CD4-positive, alpha-beta T cell treated with Interleukin-6 at 100 ng/mL for 8 hours (primary cell): ENCODE measurements at places on chromosomes 6 and 20.

GRCh38 chr6:138682704-138683527 lies 90.7 kb upstream of the CCDC28A start:
- no peak for DNase-seq

DNA sequence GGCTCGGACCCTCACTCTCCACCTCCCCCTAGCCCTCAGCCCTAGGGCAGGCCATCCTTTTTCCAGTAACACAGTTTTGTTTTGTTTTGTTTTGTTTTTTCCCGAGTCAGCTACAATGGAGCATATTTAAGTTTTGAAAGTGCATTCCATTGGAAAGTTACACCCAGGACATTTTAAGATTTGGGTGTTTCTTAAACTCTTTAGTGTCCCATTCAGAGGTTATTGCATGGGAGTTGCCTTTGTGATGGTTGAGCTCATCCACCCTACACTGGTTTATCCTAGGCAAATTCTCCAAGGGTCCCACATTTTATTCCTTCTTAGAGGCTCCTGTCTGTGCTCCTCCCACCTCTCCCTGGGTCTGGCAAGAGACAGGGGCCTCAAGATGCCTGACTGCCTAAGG lies 58.9 kb downstream of the THBS2 start:
- DNase-seq: no peak

DNA sequence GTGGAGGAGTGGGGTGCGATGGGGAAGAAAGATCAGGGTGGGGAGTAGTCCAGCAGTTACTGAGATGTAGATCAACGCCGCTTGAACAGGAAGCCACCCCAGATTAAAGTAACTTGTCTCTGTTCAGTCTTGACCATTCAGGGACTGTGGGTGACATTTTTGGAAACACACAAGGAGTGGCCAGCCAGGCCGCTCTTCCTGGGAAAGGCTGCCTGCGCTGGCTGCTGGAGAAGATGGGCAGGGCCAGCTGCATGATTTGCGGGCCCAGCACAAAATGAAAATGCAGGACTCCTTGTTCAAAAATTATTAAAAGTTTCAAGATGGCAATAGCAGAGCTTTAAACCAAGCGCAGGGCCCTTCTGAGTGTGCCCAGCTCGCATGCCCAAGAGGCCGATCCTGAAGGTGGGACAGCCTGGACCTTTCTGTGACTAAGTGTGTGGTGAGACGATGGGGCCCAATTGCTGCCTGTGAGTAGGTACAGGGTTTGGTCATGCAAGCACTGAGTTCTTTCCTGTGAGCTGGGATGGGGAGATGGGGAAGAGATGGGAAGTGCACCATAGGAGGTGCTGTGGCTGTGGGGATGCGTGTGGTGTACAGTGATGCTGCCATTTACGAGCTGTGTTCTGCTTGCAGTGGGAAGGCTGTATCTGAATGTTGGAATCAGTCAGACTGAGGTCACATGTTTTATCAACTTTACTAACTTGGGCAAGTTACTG lies 51.3 kb downstream of the DAAM2 start:
- no peak for DNase-seq

DNA sequence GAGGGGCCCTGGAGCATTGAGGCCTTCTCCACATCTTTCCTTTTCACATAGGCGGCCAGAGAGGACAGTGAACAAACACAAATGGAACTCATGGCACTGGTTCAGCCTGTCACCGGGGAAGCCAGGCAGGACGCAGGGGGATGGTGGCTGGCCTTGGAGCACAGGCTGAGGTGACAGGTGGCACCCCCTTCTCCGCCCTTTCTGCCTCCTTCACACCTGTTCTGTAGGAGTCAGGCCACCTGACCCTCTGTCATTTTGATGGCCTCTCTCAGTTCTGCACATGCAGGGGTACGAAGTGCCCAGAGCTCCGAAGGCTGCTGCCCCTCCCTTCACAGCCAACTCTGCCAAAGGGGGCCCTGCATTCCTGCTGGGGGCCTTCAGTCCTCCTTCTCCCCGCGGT lies 60.8 kb downstream of the CD40 start:
- no peak for DNase-seq

DNA sequence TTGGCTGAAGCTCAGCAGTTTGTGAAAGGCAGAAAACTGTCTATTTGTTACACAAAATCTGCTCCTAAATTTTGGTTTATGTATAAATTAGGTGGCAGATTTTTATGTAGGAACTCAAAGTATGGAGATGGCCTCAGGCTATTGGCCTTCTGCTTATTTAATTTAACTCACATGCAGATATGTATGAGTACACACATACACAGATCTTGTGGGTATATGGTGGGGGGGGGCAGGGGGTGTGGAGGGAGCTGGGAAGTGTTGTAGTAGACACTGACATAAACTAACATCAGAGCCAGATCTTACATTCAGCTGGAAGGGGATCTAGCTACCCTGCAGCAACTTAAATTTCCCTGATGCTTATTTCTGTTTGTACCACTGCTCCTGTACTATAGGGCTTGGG lies 170.8 kb downstream of the EPM2A start:
- no peak for DNase-seq

DNA sequence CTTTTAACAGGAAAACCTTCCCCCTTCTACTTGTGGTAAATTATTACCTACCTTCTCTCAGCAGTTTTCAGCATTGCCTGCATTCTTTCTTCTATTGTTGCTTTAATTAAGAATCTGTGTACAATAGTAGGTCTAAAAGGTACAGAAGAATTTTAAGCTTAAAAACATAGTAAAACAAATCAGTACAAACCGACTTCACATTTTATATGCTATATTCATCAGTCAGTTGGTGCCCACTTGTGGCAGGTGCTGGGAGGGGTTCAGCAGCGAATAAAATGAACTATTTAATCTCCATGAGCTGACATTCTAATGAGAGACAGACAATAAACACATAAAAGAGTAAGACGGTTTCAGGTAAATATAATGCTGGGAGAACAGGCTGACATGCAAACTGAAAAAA lies 73.4 kb upstream of the FBXO30 start:
- DNase-seq: no peak

- DNase-seq: no peak
Observed at GRCh38 chr6:47135772-47136171, 93.6 kb upstream of the ADGRF1 start.

GRCh38 chr6:163392533-163392932 lies 22.0 kb upstream of the QKI start:
- DNase-seq: no peak

- DNase-seq: no peak
Observed at GRCh38 chr6:5723841-5724691, 282.7 kb downstream of the NRN1 start.

- DNase-seq: no peak
Observed at GRCh38 chr20:48384147-48384818, 443.5 kb downstream of the PREX1 start.

DNA sequence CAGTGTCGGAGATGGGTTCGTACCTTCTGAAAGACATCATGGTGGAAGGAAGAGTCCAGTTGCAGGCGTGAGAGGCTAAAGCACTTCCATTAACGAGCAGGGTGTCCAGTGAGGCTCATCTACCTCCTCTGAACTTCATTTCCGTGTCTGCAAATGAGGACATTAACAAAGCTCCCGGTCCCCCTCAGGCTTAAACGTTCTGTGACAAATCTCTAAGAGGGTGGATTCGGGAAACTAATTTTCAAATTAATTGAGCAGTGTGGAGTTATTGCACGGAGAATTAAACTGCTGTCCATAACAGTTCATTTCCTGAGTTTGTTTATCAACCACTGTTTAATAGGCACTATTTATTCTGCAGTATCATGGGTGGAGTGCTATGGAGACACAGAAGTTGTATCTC lies 68.2 kb downstream of the TRMT6 start:
- DNase-seq: no peak

DNA sequence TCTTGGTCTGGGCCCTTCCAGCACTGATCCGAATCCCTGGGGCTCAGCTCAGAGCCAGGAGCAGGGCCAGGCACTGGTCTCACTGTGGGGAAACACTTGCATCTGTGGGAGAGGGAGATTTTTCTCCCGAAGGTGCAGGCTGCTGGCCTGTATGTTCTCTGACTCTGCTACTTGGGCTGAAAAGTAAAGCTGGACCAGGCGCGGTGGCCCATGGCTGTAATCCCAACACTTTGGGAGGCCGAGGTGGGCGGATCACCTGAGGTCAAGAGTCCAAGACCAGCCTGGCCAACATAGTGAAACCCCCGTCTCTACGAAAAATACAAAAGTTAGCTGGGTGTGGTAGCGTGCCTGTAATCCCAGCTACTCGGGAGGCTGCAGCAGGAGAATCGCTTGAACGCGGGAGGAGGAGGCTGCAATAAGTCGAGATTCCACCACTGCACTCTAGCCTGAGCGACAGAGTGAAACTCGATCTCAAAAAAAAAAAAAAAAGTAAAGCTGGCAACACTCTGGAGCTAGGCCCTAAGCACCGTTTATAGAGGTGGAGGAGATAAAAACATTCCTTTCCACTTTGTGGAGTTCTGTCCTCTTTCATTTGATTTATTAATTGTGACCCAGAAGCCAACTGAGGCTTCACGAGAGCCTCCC lies 41.7 kb downstream of the JPH2 start:
- no peak for DNase-seq

DNA sequence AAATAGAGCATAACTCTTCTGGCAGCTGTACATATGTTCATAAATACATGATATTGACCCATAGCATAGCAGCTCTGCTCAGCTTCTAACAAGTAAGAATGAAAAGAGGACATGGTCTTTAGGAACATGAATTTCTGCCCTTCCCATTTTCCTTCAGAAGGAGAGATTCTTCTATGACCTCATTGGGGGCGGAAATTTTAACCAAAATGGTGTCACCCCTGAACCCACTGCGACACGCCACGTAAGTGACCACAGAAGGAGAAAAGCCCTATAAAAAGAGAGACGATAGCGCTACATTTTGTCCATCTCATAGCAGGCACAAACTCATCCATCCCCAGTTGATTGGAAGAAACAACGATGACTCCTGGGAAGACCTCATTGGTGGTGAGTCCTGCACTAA lies at the start of gene IL17A:
Gene IL17A (plus strand): TSS at position 301 of the 400 bp plus-strand sequence. CDS start 57 bp downstream, at position 358.
- no peak for DNase-seq

DNA sequence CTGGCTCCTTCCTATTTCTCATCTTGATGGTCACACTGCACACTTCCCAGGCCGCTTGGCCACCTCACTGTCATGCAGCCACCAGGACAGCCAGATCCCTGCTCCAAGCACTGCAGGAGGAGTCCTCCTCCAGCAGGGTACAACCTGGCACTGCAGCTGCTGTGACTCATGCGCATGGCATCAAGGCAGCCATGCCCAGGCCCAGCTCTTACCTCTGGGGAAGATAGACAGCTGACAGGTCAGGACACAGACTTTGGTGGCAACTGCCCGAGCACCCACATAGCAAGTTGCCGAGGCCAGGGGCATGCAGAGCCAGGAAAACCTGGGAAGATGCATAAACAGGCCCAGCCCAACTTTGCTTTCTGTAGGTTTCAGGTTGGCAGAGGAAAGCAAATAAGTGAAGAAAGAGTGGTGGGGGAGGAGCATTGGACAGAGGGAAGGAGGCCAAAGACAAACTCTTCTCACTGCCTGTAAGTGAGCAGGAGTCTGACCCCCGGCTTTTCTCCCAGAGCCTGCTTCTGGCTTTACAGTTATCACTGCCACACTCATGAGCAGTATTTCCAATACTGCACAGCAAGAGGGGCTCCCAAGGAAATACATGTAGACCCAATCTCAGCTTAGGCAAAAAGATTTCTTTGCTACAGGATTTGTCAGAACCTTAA lies 38.8 kb downstream of the SLC22A3 start:
- no peak for DNase-seq

GRCh38 chr6:30767944-30768301 lies 23.6 kb upstream of the IER3 start:
- DNase-seq: no peak

DNA sequence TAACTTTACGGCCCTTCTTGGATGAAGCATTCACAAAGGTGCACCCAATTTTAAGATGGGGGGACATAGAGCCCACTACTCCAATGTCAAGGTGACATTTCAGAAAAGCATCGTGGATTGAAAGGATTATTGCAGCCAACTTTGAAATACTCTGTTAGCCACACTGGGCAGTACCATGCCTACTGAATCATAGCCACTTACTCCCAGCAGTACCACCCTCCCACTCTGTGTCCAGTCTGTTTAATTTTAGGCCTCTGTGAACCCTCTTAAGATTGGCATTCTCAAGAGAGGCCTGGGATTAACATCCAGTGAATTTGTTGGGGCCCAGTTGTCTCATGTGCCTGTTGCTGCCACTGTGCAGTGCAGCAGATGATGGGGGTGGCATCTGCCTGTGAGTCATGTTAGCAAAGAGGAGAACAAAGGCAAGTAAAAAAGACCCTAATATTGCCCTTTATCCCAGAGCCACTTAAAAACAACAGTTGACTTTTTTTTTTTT lies 11.2 kb upstream of the HDAC2 start:
- DNase-seq: no peak

- no peak for DNase-seq
Observed at GRCh38 chr6:2744209-2744771, 6.4 kb downstream of the MYLK4 start.

- DNase-seq: no peak
Observed at GRCh38 chr6:65126667-65127066, 580.4 kb downstream of the EYS start.

DNA sequence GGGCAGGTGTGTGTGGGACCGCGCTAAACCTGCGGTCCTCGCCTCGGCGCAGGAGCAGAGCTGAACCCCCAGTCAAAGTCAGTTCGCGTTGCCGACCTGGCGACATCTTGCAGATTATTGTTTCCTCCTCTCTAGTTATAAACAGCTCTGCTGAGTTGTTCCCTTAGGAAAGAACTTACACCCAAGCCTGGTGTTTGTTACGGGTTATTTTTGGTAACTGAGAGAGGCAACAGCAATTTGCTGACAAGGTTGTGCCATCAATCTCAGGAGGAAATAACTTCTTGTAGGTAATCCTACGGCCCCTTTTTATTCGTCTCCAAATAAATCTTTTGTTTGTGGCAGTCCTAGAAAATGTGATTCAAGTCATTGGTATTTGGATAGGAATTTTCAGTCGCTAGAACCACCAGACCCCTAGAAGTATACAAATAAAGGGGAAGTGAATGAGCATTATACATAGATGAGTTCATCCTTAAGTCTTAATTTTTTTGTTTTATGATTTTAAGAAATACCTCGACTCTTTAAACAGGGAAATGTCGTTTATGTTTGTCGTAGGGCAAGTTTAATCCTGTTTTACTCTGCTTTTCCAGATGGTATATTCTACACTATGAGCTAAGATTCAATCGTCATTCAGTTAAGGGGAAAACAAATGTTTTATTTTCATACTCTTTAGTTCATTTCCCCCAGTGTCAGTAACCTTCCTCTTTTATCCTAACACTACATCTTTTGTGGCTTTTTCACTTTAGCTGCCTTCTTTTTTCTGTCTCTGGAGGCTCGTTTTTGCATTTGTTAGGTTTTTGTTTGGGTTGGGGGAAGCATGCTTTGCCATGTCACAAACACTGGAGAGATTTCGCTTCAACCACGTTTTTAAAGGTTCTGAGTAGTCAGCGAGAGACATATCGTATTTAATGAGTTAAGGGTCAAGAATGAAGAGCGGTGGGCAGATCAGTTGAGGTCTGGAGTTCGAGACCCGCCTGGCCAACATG lies 1.2 kb downstream of the PM20D2 start:
- no peak for DNase-seq

GRCh38 chr6:11806561-11807317 lies 28.1 kb upstream of the ADTRP start:
- DNase-seq: no peak

DNA sequence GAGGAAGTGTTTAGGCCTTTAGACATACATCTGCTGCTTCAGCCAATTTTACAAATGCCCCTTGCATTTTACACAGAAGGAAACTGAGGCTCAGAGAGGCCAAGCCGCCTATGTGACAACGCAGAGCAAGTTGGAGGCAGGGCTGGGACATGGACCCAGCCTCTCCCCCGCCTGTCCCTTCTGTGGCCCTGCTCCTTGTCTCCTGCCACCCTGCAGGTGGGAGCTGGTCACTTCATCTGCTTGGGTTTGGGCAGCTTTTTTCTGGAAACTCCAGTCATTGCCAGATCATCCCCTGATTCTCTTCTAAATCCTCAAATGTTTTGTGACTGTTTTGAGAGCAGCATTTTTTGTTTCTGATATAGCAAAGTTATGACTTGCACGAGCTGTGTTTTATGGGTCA lies 68.9 kb downstream of the DLGAP4 start:
- no peak for DNase-seq
